ENCODE measurements at places on chromosomes 7 and 10. TPM values are rescaled to one million over a fixed set of nuclear protein-coding genes. Genes with fewer than 3 reads are reported as not detected.

Gene GNG11
- 26.0 TPM for total RNA-seq

GRCh38 chr10:74575191-74575720 is 251.1 kb upstream of the KAT6B start:
- DNase-seq = no peak

GRCh38 chr7:134946260-134946659 is 40.0 kb upstream of the AGBL3 start:
- DNase-seq = no peak

DNA sequence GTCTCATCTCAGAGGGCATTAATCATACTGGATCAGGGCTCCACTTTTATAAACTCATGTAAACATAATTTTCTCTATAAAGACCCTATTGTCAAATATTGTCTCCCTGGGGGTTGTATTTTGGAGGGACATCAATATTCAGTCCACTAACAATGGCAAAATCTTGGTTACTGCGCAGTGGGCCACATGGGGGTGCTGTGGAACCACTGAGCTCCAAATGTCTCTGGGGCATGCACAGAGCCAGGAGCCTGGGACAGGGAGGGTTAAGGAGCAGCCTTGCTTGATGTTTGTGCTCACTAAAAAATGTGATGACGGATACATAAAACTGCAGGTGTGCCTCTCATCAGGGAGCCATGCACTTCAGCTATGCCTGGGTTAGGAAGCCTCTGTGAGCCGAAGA is 62.1 kb upstream of the PRSS58 start:
- no peak for DNase-seq

DNA sequence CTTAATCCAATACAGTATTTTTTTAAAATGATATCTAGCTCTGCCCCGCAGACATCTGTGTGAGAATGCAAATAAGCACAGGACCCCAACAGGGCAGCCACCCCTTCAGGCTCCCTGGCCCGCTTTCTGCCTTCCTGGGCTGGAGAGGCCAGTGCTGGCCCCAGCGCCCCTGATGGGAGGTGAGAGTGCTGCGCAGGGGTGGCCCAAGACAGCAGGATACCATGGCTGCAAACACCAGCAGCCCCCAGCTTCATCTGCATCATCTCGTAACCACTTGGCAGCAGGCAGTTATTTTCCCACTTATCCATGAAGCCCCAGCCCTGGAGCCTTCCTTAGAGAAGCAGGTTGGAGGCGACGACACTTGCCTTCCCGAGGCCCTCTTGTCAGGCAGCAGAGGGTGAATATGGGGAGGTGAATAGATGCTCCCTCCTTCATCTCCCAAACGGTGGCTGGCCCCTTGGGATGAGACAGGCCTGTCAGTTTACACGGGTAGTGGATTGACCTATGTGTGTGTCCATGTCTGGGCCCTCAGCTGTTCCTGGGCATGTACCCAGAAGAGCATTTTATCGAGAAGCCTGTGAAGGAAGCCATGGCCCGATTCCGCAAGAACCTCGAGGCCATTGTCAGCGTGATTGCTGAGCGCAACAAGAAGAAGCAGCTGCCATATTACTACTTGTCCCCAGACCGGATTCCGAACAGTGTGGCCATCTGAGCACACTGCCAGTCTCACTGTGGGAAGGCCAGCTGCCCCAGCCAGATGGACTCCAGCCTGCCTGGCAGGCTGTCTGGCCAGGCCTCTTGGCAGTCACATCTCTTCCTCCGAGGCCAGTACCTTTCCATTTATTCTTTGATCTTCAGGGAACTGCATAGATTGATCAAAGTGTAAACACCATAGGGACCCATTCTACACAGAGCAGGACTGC is 71.2 kb downstream of the ALOX5 start:
- DNase-seq = no peak

All from renal cortical epithelial cell (primary cell).